ENCODE measurements at places on chromosomes 4 and X.

DNA sequence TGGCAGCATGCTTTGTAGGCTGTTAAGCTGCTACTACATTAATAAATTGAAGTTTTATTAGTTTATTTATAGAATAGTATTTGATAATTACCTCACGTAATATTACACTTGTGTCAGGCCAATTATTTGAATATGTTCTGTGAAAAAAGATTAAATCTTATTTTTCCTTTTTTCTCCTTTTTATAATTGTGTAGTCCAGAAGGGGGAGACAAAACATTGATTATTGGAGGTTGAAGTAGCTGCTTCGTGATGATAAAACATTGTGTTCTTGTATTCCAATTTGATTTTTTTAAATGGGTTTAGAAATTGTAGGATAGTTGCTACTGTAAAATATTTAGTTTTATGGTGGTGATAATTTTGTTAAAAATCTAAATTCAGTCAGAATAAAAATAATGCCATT, 85.7 kb downstream of the DIAPH2 start:
- DNase-seq: no peak

DNA sequence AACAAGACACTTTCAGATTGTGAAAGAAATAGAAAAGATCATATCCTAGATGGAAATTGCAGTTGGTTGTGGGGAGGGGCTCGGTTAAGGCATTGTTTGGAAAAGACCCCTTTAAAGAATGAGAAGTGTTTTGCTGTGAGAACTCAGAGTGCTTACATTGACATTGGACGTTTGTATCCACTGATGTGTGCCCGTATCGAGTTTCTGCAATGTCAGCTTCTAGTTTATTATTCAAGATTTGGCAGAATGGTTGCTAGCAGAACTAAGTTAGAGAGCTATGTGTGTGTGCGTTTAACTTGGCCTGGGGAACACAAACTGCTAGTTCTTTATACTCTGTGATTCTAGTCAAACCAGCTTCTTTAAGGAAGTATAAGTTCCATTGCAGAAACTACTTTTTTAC, 2702.5 kb downstream of the PCDH7 start:
- DNase-seq: no peak

DNA sequence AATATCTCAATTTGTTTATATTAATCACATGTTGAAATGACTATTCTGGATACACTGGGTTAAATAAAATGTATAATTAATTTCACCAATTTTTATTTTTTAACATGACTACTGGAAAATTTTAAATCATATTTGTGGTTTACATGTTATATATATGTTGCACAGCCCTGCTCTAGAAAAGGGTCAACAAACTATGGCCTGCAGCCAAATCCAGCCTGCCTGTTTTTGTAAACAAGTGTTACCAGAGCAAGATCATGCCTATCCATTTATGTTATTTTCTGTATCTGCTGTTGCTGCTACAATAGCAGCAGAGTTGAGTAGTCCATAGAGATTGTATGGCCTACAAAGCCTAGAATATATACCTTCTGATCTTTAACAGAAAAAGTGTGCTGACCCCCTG, 1.2 kb downstream of the TCEANC start:
- DNase-seq: no peak

- DNase-seq: no peak
These were observed 5.9 kb downstream of the APOO start for GRCh38 chrX:23901805-23902204.

DNA sequence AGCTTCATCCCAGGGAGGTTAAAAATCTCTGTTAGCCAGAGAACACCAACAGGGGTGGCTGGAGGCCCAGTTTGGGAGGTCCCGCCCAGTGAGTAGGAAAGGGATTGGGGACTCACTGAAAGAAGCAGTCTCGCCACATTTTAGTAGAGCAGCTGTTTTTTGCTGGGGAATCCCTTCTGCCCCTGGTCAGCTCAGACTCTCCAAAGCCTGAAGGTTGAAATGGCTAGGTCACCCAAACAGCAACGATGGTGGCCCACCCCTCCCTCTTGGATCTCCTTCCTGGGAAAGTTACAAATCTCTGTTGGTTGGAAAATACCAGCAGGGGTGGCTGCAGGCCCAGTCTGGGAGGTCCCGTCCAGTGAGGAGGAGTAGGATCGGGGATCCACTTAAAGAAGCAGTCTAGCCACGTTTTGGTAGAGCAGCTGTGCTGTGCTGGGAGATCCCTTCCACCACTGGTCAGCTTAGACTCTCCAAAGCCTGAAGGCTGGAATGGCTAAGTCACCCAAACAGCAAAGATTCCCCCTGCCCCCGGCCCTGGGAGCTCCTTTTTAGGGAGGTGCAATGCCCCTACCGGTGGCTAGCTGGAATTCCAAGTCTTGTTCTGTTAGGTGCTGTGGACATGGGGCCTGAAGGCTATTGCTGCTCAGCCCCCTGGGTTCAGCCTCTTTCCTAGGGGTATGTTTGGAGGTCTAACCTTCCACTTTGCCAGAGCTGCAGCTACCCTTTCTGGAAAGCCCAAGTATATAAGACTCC, 40.0 kb upstream of the TEX13A start:
- no peak for DNase-seq

DNA sequence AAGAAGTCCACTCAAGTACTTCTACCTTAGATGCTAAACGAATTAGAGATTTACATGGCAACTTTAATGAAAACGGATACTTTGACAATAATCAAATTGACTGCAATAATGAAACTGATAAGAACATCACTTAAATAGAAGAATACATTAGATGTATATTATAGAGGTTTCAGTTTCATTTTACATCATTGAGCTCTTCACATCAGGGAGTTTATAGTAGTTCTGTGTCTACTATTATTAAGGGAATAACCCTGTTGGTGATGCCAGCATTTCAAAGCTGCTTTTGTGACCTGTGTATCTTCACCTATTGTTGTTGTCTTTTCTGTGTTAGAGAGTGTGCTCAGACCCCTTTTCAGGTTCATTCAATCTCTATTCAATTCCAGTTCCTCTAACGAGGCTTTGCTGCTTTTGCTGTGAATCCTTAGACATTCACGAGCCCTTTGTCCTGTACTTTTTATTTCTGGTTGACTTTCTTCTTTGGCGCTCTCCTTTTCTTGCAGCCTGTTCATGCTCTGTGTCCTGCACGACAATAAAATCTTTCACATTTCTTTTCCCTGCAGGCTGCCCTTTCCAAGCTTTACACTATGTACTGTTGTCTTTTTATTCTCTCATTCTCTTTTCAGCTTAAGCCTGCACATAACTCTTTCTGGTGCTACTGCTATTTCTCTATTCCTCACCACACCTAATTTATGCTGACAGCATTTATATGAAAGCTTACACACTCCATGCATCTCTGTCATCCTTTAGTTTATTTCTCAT, 232.1 kb downstream of the CPE start:
- DNase-seq: no peak

- DNase-seq: no peak
These were observed 17.1 kb downstream of the NAT8L start for GRCh38 chr4:2075987-2076907.

GRCh38 chr4:793093-793861, 32.7 kb downstream of the CPLX1 start:
- no peak for DNase-seq

- no peak for DNase-seq
These were observed 30.8 kb upstream of the LAP3 start for GRCh38 chr4:17546222-17546621.

DNA sequence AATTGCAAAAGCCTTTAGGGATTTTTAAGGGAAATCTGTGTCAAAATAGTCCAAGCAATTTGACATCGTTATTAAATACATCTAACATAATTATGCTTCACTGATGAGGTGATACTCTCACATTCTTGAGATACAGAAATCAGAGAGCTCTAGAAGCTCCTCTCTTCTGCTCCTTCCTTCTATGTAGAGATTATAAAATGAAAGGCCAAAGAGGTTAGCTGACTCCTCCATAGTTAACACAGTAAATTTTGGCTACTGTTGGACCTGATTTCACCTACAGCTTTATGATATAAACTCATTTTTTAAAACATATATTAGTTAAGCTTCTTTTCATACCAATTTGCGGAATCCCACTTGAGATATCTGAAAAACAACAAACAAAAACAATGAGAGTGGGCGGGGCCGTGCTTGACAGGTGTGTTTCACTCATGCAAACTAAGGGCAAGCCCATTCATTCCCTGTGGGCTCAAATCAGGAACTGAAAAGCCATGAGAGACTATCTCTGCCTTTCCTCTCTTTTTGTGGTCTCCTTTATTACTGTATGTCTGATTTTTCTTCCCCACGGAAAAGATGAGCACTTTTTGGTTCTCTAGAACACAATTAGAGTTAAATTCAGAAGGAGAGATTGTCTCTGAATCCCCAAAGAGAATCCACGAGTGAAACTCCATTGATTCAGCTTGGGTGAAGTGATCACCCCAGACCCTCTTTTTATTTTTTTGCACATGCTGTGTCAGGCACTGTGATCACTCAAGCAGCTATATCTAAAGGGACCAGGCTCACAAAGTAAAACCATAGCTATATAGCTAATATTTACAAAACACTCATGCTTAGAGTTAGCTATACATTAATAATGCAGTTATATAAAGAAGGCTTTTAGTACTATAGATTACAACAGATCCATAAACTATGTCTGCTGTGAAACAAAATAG, 566.3 kb downstream of the IL15 start:
- no peak for DNase-seq

GRCh38 chrX:72306085-72306801, 529 bp upstream of the CITED1 start:
- DNase-seq: no peak
